ENCODE measurements at places on chromosomes 3 and 15.

- no peak for DNase-seq
Observed at GRCh38 chr3:181711325-181712135, at the start of gene SOX2. Gene SOX2, plus strand, starts transcription at chr3:181711925. Its CDS starts 436 bp downstream, at chr3:181712361.

DNA sequence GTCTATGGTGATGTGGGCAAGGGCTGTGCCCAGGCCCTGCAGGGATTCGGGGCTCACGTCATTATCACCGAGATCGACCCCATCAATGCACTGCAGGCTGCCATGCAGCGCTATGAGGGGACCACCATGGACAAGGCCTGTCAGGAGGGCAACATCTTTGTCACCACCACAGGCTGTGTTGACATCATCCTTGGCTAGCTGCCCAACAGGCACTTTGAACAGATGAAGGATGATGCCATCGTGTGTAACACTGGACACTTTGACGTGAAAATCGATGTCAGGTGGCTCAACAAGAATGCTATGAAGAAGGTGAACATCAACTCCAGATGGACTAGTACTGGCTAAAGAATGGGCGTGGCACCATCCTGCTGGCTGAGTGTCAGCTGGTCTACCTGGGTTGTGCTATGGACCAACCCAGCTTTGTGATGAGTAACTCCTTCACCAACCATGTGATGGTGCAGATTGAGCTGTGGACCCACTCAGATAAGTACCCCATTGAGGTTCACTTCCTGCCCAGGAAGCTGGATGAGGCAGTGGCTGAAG lies 6.1 kb upstream of the USP8 start:
- no peak for DNase-seq

- DNase-seq, result no peak
Observed at GRCh38 chr15:47813748-47814384, 96.6 kb downstream of the SEMA6D start.

DNA sequence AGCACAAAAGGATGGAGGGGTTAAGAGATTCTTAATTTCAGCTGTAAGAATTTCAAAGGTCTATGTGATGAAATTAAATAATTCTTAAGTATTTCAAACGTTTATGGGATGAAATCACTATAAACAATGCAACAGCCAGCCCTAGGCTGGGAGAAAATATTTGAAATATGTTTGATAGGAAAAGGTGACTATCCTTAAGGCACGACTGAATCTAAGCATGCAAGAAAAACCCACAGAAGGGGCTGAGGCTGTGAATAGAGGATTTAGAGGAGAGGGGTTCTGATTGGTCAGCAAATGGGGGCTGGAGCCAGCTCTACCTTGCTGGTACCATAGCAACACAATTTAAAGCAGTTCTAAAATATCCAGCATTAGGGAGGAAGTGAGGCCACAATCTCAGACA lies 220.8 kb upstream of the ATP10A start:
- DNase-seq, result no peak

DNA sequence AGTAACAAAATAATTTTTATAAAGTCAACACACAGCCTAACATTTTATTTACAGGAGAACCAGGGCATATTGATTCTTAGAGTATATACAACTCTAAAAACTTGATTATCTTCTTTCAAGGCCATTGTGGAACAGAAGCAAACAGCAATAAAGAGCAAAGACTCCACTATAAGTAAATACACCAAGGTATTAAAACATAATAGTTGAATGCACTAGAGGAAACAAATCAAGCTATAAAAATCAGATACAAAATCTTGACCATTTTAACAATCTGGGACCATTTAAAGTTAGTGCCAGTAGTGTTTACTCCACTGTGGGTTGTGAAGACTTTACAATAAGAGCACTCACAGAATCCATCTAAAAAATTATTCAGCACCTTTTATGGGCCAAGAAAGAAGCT lies 323.6 kb downstream of the AGBL1 start:
- no peak for DNase-seq

- DNase-seq, result no peak
Observed at GRCh38 chr3:145898487-145898886, 262.5 kb downstream of the PLOD2 start.

DNA sequence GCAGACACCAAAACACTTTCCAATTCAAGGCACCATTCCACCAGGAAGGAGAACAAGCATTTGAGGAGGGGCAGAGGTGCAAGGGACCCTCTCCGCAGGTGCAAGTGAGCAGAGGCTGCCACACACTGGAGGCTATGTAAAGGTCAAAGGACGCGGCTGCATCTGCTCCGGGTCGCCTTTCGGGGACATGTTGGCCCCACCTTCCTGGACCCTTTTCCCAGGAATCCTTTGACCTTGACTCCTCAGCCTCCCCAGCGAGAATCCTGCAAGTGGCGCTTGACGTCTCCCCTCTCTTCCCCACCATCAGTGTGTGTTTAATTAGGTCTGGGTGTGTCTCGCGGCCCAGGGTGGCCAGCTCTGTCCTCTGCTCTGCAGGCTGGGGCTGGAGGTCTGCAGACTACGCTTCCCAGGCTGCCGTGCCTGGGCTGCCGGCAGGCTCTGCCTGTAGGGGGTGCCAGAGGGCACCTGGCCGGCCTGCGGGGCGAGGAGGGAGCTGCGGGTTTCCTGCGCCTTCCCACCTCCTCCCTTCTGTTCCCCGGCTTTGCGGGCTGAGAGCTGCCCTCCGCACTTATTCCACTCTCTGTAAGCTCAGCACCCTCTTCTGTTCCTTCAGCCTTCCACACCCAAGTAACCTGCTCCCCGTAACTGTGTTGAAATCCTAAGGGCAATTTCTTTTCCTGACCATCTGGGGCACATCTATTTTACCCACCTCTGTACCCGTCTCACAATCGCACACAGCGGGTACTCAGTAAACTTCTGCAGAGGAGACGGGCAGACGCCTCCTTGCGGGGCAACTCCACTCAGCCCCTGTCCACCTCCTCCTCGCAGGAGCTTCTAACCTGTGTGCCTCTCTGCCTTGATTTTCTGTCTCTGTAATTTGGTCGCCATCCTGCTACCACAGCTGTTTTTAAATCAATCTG lies 129.8 kb downstream of the NSMCE3 start:
- DNase-seq, result no peak

- no peak for DNase-seq
Observed at GRCh38 chr3:31978553-31978952, 2.5 kb downstream of the OSBPL10 start.

GRCh38 chr3:110664148-110664547 lies 407.5 kb upstream of the NECTIN3 start:
- DNase-seq, result peak; percentile 31

- DNase-seq, result no peak
Observed at GRCh38 chr3:150202711-150203110, 205.4 kb upstream of the TSC22D2 start.

DNA sequence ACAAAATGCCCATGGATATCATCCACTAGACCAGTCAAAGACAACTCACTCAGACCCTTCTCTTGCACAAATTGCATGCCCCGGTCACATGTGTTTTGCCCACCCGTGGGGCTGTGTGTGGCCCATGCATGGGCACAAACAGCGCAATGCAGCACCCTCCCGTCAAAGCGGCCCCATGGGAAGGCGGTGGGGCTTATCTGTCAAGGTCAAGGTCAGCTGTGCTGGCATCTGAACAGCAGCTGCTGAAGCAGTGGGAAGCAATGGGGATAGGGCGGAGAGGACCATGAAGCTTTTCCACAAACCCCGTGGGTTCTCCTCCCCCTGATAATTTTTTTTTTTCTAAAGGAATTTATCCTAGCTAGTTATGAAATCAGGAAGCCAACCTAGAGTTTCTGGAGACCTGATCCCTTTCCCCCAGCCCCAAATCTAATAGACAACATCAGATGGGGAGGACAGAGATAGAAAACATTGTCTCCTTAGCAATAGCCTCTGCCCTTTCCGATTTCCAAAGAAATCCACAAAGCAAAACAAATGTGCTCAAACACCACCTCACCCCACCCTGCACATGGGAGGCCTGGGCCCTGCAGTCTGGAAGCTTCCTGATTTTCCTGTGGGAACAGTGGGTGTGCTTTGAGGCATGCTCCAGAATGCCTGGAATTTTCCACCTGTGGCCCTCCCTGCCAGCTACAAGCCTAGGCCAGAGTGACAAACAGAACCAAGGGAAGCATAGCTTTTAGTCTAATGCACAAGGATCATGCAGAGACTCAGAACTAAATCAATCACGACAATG lies 84.4 kb downstream of the BDH1 start:
- DNase-seq, result no peak

- DNase-seq, result no peak
Observed at GRCh38 chr3:173397161-173398110, at the start of gene NLGN1. Gene NLGN1, plus strand, starts transcription at chr3:173397744.

DNA sequence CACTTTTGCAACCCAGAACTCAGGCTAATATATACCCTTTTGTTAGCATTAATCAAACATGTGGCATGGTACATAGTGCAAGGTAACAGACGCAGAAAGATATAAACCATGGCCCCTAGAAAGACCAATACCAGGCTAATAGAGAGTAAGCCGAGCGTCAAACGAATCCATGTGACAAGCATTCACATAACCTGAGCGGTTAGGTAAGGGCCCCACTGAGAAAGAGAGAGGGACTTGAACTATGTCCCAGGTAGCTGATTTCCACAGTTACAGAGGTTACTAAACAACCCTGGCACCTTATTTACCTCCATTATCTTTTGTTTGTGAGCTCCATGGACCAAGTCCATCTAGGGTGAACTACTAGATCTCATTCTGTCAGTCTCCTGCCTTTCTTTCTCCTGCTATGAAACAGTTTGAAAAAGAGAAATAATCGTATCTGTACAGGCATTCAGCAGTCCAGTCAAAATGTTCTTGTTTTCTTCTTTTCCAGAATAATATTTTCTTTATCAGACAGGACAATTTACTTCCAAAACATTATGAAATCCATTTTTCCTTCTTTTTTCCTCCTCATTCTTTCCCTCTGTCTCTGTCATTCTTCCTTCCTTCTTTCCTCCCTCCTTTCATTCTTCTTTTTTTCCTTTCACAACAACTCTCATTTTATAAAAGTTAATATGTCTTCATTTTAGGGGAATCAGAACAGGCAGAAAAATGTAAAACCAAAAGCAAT lies 30.5 kb upstream of the TNFSF10 start:
- DNase-seq, result no peak

- no peak for DNase-seq
Observed at GRCh38 chr3:192005989-192006388, 545.0 kb downstream of the PYDC2 start.

- no peak for DNase-seq
Observed at GRCh38 chr3:14286887-14287500, 108.4 kb downstream of the LSM3 start.

DNA sequence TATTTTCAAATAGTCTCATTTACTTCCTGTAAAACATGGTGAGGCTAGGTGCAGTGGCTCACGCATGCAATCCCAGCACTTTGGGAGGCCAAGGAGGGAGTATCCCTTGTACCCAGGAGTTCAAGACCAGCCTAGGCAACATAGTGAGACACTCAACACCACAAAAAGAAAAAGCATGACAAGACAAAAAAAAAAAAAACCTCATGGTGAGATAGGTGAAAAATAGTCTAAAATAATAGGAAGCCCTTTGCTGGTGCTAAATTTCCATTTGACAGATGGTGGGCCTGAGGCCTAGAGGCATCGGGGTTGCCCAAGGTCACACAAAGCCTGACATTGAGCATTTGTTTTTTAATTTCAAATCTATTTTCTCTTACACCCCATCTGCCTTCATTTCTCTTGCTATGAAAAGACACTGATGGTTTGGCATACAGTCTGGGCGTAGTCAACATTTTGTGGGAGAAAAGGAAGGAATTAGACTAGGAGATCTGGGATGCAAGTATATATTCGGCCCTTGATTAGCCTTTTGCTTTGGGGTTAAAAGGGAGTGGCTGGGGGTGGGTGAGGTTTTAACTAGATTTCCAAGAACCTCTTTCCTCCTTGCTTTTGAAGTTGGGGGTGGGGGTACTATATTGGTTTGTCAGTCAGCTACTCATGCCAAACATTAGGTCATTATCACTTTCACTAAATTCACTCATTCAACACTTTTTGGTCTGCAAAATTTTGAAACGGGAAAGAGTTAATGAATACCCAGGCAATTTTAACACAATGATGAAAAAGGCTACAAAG lies 11.3 kb downstream of the RAB8B start:
- no peak for DNase-seq

Data from HS-5 (cell line).